ENCODE measurements at places on chromosomes 2 and 18.

GRCh38 chr2:127637725-127638252 is 8.2 kb upstream of the GPR17 start:
- DNase-seq: no peak

- no peak for DNase-seq
Measured at GRCh38 chr18:3871687-3872086, 421.7 kb downstream of the TGIF1 start.

GRCh38 chr2:199862788-199863187 is 11.8 kb upstream of the FTCDNL1 start:
- no peak for DNase-seq

GRCh38 chr2:236569573-236569973 is at the start of gene ACKR3:
ACKR3 (plus strand) TSS chr2:236569825; CDS start chr2:236580466, 10,641 bp downstream.
- peak; percentile 90 for DNase-seq

DNA sequence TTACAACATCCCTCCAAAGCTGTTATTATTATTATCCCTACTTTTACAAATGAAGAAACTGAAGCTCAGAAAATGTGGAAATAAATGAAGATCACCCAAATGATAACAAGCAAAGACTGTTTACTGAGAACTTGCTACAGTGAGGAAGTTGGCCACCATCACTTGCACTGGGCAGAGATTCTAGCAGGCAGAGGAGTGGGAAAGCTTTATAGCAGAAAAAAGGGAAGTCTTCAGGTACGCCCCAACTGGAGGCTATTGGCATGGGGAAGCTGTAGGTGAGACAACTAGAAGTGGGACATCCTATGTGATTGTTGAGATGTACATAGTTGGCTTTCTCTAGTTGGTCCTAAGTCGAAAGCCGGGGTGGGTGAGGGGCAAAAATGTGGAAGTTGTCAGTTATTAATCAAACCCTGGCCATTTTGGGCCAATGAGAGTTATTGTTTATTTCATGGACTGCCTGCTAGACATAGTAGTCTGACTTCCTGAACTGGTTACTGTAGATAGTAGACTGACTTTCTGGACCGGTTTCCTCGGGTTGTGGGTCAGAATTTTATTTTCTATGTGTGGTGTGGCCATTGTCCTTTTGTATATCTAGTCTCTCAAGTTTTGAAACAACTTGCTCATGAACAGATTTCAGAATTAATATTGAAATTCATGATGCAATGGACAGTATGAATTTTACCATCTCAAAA is 40.2 kb upstream of the STAT4 start:
- DNase-seq: no peak

- no peak for DNase-seq
Measured at GRCh38 chr2:163312713-163313112, 423.1 kb downstream of the FIGN start.

DNA sequence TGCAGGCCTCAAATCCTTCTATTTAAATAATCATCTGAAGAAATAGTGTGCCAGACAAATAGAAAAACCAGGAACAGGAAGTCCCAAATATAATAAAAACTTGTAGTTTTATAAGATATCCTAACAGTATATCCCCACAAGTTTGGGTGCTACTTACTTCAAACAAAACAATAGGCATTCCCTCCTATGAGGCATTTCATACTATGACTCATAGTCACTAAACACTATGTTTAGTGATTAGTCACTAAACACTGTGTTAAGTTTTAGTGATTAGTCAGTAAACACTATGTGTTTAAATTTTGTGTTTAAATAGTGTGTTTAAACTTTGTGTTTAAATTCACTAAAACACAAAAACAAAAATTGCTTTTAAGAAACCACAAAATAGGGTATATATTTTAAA is 407.0 kb upstream of the CDH19 start:
- no peak for DNase-seq

GRCh38 chr2:113228991-113229716 is 49.6 kb downstream of the PAX8 start:
- DNase-seq: no peak

GRCh38 chr2:17517481-17518211 is 594 bp downstream of the RAD51AP2 start:
- no peak for DNase-seq

GRCh38 chr2:37332560-37332959 is 7.9 kb upstream of the PRKD3 start:
- DNase-seq: no peak

- DNase-seq: no peak
Measured at GRCh38 chr2:30385327-30385726, 61.7 kb upstream of the LCLAT1 start.

DNA sequence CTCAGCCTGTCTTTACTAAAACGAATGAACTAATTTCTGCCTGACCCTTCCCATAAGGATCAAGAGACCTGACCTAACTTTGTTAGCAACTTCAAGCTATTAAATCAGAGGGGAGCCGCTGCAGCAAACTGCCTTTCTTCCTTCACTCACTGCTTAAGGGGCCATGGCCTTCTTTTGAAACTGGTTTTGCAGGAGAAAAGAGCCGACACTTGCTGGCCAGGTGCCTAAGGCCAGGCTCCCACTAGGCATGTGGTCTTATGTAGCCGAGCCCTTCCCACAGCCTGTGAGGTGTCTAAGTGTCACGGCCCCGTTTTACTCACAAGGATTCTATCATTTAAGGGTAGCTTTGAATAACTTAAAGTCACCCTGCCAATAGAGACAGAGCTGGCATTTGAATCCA is 130.8 kb downstream of the ZNF236 start:
- DNase-seq: no peak

GRCh38 chr2:216346781-216347180 is 25.5 kb downstream of the MARCHF4 start:
- DNase-seq: no peak

GRCh38 chr2:155151945-155152344 is 453.4 kb downstream of the KCNJ3 start:
- DNase-seq: no peak

- DNase-seq: no peak
Measured at GRCh38 chr2:120017201-120017600, 4.3 kb downstream of the EPB41L5 start.

- peak; percentile 82 for DNase-seq
Measured at GRCh38 chr2:101803945-101804696, 106.6 kb downstream of the MAP4K4 start.

- DNase-seq: no peak
Measured at GRCh38 chr18:68948622-68949021, 150.7 kb downstream of the CCDC102B start.

DNA sequence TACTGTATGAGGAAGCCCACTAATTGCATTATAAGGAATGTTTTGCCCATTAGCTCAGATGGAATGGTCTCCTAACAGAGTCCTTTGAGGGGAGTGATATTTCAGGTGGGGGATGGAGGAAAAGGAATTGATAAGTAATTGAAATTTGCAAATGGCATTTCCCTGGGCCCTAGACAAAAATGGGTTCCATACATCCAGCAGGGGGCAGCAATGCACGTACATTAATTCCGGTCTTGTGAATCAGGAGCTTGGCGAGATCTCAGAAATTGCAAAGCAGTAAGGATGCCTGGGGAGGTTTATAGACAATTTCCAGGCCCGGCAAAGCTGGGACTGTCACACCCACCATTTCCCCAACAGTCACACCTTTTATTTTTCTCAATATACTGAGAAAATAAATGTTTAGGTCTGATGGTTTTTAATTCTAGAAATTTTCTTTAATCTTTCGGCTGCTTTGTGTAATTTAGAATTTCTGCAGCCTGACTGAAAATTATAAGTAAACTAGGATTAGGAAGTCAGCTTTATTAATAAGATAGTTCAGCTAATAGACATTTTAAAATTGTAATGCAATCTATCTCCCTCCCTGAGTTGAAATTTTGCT is 122.8 kb downstream of the LYPD1 start:
- peak; percentile 82 for DNase-seq

- no peak for DNase-seq
Measured at GRCh38 chr18:69495841-69496533, 95.3 kb downstream of the DOK6 start.

DNA sequence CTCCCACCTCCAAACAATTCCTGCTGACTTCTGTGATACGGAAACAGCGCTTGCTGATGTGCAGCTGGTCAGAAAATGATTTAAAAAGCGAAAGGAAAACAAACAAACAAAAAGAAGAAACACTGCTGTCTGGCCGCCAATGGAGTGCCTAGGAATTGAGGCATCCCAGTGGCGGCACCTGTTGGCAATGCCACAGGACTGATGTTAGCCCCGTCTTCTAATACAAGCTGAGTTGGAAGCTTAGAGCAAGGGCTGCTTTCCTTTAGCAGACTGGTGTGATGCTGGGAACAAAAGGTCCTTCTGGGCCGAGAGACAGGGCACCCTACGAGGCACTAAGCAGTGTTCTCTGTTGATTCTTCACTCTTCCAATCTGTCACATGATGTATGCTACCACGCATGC is 163.6 kb upstream of the REV1 start:
- DNase-seq: no peak

- DNase-seq: no peak
Measured at GRCh38 chr2:167575276-167575675, 672.1 kb downstream of the STK39 start.

- no peak for DNase-seq
Measured at GRCh38 chr2:100588071-100588786, 25.4 kb downstream of the PDCL3 start.

DNA sequence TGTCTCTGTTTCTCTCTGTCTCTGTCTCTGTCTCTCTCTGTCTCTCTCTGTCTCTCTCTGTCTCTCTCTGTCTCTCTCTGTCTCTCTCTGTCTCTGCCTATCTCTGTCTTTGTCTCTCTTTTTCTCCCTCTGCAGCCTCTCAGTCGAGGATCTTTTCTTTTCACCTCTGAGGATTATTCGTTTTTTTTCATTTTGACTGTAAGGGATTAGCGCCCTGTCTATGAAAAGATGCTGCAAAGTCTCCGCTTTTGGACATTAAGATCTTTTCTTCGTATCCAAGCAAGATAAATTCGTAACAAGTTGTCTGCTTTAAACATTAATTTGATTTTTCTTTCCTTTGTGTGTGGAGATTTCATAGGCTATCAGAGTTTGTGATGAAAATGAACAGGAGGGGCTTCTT is 191.2 kb upstream of the TPO start:
- DNase-seq: no peak

- no peak for DNase-seq
Measured at GRCh38 chr18:2348003-2348402, 223.3 kb downstream of the METTL4 start.

GRCh38 chr18:46481048-46481846 is 175.8 kb downstream of the LOXHD1 start:
- peak; percentile 51 for DNase-seq

DNA sequence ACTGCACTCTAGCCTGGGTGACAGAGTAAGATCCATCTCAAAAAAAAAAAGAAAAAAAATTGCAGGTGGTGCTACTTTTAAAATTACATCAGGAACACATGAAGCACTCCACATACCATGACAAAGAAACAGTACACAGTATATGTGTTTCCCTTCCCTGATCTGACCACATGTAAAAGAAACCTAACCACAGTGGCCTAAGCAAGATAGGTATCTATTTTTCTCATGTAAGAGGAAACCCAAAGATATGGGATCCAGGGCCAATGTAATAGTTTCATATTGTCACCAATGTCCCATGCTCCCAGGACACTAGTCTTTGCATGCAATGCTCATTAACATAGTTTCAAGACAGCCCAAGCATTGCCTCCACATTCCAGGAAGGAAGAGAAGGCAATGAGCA is 99.9 kb downstream of the DYM start:
- no peak for DNase-seq

GRCh38 chr18:47728921-47729320 is 201.5 kb downstream of the SMAD2 start:
- no peak for DNase-seq

DNA sequence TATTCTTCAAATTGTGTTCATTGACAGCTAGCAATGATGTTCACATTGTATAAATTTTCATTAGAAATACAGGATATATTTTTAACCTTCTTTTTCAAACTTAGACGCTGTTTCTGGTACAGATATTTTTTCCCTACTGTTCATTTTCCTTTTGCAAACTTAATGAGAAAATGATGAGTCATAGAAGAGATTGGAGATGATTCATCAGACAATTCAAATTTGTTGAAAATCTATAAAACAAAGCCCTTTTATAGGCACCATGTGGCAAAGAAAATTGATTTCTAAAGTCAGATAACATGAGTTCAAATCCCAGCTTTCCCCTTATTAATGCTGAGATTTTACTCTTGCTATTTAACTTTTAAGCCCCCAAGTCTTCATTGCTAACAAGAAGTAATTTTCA is 728.8 kb upstream of the DDX18 start:
- no peak for DNase-seq

GRCh38 chr2:47336259-47337238 is 66.4 kb upstream of the MSH2 start:
- DNase-seq: no peak

- peak; percentile 14 for DNase-seq
Measured at GRCh38 chr2:237471438-237472186, 15.4 kb upstream of the MLPH start.

GRCh38 chr2:30987566-30987965 is 150.7 kb downstream of the GALNT14 start:
- DNase-seq: no peak

GRCh38 chr2:176554101-176555048 is 285.1 kb downstream of the MTX2 start:
- DNase-seq: peak; percentile 91

- DNase-seq: peak; percentile 38
Measured at GRCh38 chr2:42369532-42370229, 8.7 kb upstream of the COX7A2L start.

GRCh38 chr2:118440404-118441098 is 352.3 kb downstream of the INSIG2 start:
- no peak for DNase-seq

- no peak for DNase-seq
Measured at GRCh38 chr2:150538651-150539201, 51.3 kb upstream of the RND3 start.

DNA sequence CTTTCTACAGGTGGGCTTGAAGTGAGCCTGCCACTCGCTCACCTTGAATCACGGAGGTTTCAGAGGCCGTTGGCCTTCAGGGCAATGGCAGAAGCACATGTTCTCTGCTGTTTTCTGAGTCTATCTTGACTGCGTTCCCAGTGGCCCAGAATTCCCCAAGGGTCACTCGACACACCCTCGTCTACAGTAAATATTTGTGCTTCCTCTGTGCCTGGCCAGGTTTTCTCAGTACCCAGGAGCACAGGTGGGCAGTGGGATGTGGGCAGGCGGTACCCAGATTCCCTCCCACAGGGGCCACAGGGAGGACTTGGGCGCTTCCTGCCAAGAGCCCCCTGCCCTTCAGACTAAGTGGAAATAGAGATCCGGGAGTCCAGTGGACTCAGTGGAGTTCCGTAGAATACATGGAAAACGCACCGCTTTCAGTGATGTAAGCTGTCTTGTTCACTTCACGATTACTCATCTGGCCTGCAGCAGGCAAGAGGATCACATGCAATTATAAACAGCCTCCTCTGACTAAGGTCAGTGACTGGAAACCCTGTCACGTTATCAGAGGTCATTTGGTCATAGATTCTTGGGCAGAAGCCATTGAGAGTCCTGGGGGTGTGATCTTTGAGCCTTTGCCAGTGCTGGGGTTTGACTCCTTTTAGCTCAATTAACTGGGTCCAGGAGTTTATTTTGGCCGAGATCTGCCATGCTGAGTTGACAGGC is 179.8 kb downstream of the NEDD4L start:
- no peak for DNase-seq

- no peak for DNase-seq
Measured at GRCh38 chr2:227507963-227508362, 36.0 kb downstream of the AGFG1 start.

Data from NCI-H1694 (cell line).